ENCODE measurements at places on chromosomes 11 and 22.

- ATAC-seq = no peak
These were observed 68.0 kb downstream of the USP47 start for GRCh38 chr11:11909727-11910126.

GRCh38 chr22:32123657-32124056 is 35.4 kb downstream of the C22orf42 start:
- ATAC-seq = 0 out of 3 replicates have a peak, but pooled peaks have one; percentile 27

GRCh38 chr11:71218789-71219499 is 33.4 kb downstream of the SHANK2 start:
- no peak for ATAC-seq

GRCh38 chr11:101705972-101706371 is 122.2 kb upstream of the TRPC6 start:
- ATAC-seq = no peak

DNA sequence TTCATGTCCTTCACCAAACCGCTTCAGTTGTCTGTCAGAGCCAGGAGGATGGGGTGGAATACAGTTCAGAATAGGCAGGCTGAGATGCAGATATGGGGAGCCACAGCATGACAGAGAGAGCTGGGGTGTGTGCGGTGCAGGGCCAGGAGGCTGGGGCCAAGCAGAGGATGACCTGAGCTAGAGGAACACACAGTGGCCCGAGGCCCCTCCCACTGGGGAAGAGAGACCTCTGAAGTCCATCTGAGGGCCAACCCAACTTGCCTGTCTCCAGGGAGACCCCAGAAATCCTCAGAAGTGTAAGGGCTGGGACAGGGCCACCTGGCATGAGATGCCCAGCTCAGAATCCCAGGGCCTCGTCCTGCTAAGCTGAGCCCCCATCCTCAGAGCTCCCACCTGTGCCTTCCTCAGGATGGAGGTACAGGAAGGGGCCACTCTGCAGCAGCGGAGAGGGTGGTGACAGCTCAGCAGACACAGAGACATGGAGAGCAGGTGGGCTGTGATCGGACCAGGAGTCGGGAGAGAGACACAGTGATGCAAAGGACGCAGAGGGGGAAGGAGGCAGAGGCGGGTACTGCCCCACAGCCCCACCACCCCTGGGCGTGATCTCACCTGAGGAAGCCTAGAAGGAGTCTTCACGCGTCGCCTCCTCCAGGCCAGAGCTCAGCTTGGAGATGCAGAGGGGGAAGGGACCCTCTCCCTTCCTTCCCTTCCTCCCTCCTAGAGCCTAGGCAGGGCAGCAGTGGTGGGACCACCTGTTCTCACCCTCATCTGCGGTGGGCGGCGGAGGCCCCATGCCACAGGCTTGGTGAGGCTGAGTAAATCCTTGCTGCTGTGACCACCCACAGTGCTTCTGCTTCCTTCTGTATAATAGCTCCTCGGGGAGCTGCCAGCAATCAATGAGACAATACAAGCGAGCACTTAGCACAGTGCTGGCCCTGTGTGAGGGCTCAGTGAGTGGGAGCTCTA is 9.1 kb upstream of the TUB start:
- ATAC-seq = no peak

Measured in SK-N-SH treated with all-trans-retinoic acid at 6 μM for 48 hours (cell line).